Fibroblast of lung (primary cell): ENCODE measurements at places on chromosomes 11 and 22. TPM values are rescaled to one million over a fixed set of nuclear protein-coding genes. Genes with fewer than 3 reads are reported as not detected.

VPREB3 gene
- not detected in 2 replicates for total RNA-seq

RBM14 gene
- 14.1 and 27.6 TPM in 2 replicates for total RNA-seq

FOSL1 gene
- total RNA-seq, result 7.4 and 8.8 TPM in 2 replicates

TTC28 gene
- total RNA-seq, result 22.9 and 31.4 TPM in 2 replicates

LDHAL6A gene
- total RNA-seq, result not detected in 2 replicates

SLN gene
- total RNA-seq, result not detected in 2 replicates

ADAMTS8 gene
- 8.5 and 15.0 TPM in 2 replicates for total RNA-seq

DNAJB7 gene
- not detected in 2 replicates for total RNA-seq

TYR gene
- total RNA-seq, result not detected in 2 replicates

TLCD5 gene
- 9.8 and 13.2 TPM in 2 replicates for total RNA-seq

C2CD3 gene
- 6.2 and 8.3 TPM in 2 replicates for total RNA-seq

DNA sequence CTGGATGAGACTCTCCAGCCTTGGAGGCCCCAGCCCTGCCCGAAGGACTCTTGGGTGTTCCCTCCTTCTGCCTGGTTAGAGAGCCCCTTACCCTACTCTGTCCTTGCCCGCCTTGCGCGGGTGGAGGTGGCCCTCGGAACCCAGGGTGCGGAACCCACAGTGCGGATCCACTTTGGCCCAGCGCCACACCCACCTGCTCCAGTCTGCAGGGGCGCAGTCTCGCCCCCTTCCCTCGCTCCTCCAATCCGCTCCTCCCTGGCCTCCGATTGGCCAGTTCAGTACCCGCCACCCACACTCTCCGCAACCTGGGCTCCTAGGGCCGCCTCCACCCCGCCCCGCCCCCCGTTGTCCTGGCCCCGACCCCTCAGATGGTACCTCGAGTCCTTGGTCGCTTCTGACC is 2.4 kb downstream of the CAPN1 start:
- DNase-seq, result no peak

DNA sequence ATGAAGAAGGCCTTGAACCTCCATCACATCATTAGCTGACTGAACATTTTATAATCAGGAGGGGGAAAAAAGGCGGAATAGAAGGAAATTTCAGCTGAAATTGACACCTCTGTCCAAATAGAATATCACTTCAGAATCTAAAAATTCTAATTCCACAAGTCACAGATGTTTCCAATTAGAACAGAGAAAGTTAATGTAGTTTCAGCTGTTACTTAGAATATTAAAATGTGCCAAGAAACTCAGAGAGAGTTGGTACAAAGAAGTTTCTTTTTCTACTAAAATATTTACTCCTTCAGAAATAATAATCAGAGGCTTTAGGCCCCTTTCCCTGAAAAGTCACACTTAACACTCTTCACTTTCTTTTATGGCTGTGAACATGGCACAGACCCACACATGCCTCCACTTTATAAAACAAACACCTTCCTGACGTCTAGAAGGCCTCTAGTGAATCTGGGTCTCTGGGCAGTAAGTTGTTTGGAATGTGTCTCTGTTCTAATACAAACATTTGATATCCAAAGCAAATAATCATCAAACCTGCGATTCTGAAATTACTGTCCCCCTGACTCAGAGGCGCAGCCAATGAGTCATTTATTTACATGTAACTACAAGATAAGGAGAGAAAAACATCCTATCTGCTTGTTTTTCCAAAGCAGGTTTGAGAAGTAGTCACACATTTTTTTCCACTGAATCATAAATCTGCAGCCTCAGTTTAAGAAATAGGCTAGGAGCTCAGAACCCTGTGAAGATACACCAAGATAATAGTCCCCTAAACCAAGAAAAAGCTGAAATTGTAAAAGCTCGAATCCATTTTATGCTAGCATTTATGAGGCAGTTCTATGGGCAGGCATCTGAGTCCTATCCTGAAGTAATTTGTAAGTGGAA is 148.4 kb downstream of the ME3 start:
- DNase-seq, result peak; percentile 98

- DNase-seq, result no peak
These were observed 31.4 kb downstream of the LRP5 start for GRCh38 chr11:68343761-68344256.

GRCh38 chr11:16895306-16895705 is 118.9 kb downstream of the PLEKHA7 start:
- DNase-seq, result no peak

DNA sequence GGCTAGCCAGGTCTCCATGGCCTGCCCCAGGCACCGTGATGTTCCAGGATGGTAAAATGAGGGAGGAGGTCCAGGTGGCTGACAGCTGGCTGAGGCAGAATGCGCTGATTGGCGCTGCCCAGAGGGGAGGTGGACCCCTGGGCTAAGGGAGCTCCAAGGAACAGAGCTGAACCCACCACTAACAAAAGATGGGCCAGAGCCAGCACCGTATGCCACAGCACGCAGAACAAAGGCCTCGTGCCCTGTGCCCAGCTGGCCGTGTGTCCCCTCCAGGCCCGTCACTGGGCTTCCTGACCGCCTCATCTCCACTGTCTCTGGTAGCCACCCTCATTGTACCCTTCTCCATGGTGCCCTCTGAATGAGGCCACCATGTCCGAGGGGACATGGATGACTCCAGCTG is 19.6 kb upstream of the PRODH start:
- no peak for DNase-seq

DNA sequence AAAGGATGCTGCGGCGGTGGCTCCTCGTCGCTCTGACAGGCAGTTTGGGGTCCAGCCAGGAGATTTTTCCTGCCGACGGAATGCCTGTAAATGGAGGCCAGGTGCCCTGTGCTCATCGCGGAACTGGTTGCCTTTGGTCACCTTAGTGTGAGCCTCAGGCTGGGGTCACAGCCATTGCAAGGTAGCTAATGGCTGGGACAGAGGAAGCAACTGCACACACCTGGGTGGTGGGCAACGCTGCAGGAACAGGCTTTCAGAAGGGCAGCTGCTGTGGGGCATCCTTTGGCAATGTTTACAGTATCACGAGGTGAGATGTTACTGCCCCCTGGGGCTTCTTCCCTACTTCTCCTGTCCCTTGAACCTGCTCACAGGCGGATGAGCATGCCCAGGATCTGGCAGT is 205.5 kb downstream of the GRIK4 start:
- no peak for DNase-seq

- DNase-seq, result no peak
These were observed 73.3 kb downstream of the PRSS23 start for GRCh38 chr11:86873573-86874083.

GRCh38 chr22:47548953-47549740 is 786.7 kb downstream of the TBC1D22A start:
- no peak for DNase-seq

DNA sequence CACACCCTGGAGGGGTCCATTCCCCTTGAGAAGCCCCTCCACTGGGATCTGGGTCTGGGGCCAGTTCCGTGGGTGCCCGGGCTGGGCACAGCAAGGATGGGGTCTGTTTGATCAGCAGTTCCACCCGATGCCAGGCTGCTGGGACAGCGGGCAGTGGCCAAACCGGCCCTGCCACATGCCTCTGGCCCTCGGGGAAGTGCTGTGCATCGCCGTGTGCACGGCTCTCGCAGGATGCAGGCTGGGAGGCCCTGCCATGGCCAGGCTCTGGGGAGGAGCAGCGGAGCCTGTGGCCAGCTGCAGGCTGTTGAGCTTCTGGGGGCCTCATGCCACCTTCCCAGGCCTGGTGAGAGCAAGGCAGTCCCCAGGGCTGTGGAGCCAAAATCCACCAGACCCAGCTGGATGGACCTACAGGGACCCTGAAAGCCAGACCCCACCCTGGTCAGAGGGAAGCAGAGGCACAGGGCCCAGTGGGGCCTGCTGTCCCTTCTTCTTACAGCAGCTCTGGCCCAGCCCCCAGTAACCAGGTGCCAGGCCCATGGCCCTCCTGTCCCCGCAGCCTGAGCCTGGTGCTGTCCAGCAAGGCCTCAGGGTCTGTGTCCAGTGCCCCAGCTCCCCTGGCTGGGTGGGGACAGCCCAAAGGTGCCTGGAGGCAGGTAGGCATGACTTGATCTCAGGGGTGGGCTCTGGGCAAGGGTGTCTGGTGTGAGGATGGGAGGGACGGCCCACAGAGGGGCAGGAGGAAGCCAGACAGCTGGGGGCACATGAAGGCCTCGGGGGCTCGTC is 57.3 kb downstream of the WNT7B start:
- DNase-seq, result no peak

GRCh38 chr22:49197505-49197904 is 630.2 kb downstream of the BRD1 start:
- no peak for DNase-seq

GRCh38 chr22:41781507-41781906 is 19.0 kb upstream of the CCDC134 start:
- no peak for DNase-seq

GRCh38 chr11:46363031-46363407 is 15.8 kb downstream of the DGKZ start:
- peak; percentile 74 for DNase-seq

GRCh38 chr22:20422271-20423007 is 15.2 kb downstream of the SCARF2 start:
- no peak for DNase-seq

GRCh38 chr11:129368889-129369672 is 6.6 kb upstream of the BARX2 start:
- no peak for DNase-seq

GRCh38 chr11:1340111-1340510 is 30.7 kb upstream of the TOLLIP start:
- no peak for DNase-seq

GRCh38 chr11:117841551-117842031 is 17.0 kb upstream of the FXYD2 start:
- DNase-seq, result no peak

DNA sequence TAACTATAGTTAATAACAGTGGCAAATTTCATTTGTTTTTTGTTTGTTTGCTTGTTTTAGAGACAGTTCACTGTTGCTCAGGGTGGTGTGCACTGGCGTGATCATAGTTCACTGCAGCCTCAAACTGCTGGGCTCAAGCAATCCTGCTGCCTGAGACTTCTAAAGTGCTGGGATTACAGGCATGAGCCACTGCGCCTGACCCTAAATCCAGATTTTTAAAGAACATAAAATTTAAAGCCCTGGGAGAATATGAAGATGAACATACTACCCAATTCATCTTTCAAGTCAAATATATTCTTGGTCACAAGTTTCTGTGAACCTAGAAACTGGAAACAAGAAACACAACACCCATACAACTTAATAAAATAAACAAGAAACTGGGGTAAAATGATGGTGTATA is 28.1 kb downstream of the RRAS2 start:
- no peak for DNase-seq

GRCh38 chr11:131422029-131422428 is 51.6 kb downstream of the NTM start:
- no peak for DNase-seq

GRCh38 chr11:46277622-46278386 is at the start of gene CREB3L1:
CREB3L1 (plus strand) TSS chr11:46277662; CDS start chr11:46278112, 450 bp downstream.
- DNase-seq, result peak; percentile 33

GRCh38 chr22:31128156-31128555 is 5.4 kb downstream of the INPP5J start:
- no peak for DNase-seq

GRCh38 chr11:116406042-116406441 is 366.7 kb downstream of the BUD13 start:
- no peak for DNase-seq

DNA sequence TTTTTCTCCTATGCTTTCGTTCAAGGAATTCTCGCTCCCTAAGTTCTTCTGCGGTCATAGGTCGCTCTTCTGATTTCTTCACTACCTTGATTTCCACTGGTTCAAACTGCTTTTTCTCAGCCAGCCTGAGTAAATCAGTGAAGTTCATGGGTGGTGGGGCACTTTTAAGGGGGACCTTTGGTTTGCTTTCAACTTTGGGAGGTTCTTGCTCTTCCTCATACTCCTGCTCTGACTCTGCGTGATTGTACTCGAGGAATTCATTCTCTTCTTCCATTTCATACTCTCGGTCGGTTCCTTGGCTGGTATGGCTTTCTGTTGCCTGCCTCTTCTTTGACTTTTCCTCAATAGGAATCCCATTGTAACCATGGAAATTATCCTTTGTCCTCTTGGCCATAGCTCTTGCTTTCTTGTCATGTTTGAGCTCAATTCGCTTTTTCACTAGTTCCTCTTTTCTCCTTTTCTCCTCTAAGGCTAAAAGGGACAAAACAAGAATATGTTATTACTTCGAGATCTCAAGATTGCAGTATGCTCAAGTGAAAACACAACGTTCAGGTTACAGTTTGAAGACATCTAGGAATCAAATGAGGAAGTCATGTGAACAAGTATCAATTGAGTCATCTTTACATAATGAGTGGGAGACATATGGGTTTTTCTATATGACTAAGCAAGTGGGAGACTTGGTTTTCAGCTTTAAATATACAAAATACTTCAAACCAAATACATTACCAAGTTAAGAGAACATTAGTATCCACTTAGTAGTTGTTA is 16.2 kb downstream of the MISFA start:
- no peak for DNase-seq

DNA sequence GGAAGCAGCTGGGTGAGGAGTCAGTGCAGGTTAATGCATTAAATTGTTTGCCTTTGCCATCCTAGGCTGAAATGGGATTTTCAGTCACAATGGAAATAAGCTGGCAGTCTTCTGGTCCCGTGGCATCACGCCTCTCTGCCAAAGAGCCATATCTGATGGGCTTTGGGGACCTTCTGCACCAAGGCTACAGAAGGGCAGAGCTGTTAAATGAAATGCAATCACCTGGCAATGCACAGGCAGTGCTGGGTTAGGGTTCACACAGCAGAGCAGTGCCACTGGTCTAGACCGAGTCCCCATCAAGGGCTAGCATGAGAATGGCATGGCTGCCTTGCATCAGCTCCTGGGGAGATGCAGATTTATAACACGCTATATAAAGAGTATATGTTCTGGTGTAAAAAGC is 749.2 kb downstream of the NTM start:
- no peak for DNase-seq

- no peak for DNase-seq
These were observed 99.4 kb upstream of the MTMR2 start for GRCh38 chr11:96023275-96023674.

GRCh38 chr22:24327832-24328231 is 57.2 kb downstream of the SPECC1L start:
- no peak for DNase-seq

- DNase-seq, result no peak
These were observed 112.6 kb downstream of the LUZP2 start for GRCh38 chr11:24609192-24610119.

GRCh38 chr11:76047231-76047630 is 159.1 kb downstream of the WNT11 start:
- DNase-seq, result peak; percentile 33

DNA sequence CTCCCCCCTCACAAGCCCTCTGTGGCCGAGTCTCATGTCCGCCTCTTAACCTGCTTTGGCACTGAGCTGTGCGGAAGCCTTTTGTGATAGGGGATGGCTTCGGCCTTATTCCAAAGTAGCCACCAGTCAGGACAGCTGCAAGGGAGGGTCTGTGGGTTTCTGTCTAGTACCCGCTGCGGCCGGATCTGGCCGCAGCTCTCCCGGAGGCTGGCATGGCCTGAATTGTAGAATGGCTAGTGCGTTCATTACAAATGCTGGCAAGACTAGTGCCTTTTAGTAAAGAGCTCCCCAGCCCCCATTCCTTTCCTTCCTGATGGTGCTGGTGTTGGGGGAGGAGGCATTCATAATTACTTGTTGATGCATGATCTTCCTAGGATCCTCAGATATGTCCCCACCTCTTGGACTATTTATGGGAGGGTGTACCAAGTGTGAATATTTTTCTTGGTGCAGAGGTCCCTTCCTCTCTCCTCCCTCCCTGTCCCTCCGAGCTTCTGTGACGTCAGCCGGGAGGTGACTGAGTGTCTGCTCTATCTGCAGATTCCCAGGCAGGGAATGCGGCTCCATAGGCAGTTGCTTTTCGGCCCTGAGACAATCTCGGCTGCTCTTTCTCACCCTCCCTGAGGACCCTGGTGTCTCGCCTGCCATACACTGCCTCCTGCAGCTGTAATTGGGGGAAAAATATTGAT is 108.7 kb upstream of the E2F8 start:
- no peak for DNase-seq
